ENCODE measurements at places on chromosomes 4 and X.

- DNase-seq = no peak
These were observed 362.2 kb upstream of the SPANXN4 start for GRCh38 chrX:142663330-142664095.

DNA sequence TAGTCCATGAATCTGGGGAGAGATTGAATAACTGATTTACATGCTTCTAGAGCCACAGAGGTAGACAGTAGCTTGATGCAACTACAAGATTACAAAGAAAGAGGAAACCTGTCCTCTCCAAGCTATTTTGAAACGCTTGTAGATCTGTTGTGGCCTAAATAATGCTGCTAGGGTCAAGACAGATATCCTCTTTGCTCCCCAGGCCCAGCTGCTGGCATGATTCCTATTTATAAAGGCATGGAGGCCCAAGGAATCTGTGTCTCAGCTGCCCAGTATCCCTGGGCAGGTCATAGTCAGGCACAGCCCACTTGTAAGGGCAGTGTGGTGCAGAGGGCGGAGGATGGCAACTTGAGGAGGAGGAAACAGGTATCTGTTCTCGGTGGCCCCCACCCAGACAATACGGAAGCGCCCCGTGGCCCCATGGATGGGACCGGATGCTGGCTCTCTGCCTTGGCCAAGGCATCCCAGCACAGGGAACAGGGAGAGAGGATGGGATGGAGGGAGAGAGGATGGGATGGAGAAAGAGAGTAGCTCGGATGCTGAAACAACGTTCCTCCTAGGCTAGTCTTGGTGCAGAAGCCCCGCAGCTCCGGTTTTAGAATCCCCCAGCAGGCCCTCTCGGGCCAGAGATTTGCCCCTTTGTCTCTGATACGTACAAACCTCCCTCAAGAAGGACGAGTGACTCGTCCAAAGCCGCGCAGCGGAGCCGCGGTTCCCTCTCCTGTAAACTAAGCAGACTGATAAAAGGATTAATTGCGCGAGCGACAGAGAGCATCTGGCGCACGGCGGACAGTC, 767 bp upstream of the SMIM20 start:
- DNase-seq = peak; percentile 2

DNA sequence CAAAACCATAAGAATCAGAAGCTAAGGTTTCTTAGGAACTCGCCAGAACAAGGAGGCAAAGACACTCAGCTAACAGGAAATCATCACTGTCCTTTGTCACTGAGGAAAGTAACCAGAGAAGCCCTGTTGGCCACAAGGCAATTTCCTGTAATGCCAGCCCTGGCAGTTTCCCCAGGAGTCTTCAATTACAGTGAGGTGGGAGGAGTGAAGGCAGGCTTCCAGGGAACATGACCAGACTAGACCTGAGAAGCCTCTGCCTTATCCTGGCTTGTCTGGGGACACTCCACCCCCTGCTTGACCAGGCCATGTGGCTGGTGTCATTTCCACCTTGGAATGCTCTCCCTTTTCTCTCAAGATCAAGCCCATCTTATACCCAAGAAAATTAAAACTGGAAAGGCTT, 125.3 kb downstream of the COL4A6 start:
- no peak for DNase-seq

GRCh38 chr4:23733476-23733875, 156.4 kb downstream of the PPARGC1A start:
- DNase-seq = no peak

DNA sequence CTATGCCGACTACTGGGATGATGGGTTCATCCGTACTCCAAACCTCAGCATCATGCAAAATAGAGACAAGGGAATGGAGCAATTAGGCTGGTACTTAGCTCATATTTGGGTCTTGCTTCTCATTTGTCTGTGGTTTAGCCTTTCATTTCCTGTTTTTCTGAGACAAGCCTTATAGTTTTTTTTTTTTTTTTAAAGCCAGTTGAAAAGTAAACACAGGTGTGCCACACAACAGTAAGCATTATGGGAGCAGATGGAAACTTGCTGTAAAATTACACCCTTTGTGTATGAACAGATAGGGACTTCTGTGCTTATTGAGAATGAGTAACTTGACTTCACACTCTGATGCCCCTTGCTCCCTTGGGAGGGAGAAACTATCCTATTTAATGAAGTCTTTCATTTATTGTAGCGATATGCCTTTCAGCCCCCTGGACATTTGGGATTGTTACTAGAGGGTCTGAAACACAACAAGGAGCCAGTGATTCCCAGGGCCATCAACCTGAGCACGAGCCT, 13.7 kb downstream of the RASSF6 start:
- DNase-seq = no peak

DNA sequence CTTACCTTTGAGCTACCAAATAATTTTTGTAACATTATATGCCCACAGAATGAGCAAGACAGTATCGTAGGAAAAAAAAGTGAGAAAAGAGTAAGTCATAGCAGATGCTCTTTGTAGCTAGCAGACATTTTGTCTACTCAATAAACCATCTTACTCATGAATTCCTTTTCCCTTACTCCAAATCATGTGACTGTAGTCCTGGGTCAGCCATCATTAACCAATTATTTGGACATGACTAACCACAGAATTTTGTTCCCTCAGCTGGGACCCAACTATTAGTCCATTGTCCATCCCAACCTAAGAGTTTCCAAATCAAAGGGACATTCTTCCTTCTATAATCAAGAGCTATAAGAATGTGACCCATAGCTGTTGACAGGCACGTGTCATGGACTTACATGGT, 11.4 kb downstream of the UBE2D3 start:
- no peak for DNase-seq

DNA sequence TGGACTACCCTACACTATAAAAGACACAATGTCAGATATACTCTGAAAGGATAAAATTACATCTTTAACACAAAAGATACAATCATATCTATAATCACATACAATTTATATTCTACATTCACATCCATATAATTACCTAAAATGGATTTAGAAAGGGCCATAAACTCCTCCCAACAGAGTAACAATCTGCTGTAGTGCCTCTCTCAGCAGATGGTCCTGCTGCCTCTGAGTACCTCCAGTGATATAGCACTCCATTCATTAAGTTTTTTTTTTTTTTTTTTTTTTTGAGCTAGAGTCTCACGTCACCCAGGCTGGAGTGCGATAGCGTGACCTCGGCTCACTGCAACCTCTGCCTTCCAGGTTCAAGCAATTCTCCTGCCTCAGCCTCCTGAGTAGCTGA, 7.4 kb downstream of the ANKRD37 start:
- no peak for DNase-seq

DNA sequence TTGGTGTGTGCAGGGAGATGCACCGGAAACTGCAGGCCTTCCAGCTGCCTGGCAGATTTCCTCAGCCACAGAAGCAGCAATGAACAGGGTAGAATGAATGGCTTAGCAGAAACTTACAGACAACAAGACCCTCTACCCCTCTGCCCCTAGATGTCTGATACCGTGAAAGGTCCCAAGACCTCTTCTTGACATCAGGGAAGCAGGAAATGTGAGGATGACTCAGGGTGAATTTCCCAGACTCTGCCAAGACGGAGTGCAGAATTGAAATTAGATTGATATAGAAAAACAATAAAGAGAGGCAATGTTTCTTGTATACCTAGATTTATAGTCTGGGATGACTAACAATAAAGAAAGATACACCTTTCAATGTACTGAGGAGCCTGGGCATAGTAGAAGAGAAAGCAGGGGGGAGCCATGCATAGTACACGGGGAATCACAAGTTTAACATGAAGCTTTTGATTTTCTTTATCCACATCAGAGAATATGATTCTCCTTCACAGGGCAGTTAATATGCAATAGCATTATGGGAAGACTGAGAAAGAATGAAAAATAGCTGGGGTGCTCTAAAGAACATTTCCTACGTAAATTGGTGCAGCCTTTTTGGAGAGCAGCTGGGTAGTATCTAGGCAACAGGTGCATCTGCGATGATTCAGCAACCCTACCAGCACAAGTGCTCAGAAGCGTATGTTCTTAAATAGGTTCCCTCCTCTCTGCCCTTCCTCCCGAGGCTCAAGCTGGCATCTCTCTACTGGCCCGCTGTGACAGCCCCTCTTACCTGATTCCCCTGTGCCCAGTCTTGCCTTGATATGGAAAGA, 18.3 kb upstream of the CXCR3 start:
- no peak for DNase-seq

DNA sequence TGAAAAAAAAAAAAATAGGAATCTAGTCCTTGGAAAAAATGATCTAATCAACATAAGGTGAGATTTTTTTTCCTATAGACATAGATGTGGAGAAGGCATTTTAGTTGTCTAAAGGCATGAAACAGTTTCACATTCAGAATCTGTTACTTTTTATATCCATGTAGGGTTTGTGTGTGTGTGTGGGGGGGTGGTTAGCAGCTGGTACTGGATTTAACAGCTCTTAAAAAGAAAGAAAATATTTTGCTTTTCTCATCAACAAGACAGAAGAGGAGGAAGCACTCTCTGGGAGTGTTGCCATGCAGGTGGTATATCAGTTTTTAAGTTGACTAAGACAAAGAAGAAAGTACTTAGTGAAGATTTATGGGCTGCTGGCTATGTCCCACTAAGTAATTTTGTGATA, 122.3 kb downstream of the VCX3B start:
- no peak for DNase-seq

GRCh38 chr4:183989461-183989860, 84.4 kb downstream of the STOX2 start:
- no peak for DNase-seq

GRCh38 chrX:101564651-101565050, 14.3 kb downstream of the ARMCX1 start:
- DNase-seq = no peak

DNA sequence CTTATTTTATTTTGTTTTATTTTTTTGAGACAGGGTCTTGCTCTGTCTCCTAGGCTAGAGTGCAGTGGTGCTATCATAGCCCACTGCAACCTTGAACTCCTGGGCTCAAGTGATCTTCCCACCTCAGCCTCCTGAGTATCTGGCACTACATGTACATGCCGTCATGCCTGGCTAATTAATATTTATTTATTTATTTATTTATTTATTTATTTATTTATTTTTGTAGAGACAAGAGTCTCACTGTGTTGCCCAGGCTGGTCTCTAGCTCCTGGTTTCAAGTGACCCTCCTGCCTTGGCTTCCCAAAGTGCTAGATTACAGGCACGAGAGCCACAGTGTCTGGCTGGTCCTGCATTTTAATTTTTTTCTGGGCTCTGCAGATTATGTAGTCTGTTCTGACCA, 84.9 kb upstream of the BCOR start:
- no peak for DNase-seq

- DNase-seq = no peak
These were observed 895.5 kb upstream of the EPHA5 start for GRCh38 chr4:66565801-66566200.

DNA sequence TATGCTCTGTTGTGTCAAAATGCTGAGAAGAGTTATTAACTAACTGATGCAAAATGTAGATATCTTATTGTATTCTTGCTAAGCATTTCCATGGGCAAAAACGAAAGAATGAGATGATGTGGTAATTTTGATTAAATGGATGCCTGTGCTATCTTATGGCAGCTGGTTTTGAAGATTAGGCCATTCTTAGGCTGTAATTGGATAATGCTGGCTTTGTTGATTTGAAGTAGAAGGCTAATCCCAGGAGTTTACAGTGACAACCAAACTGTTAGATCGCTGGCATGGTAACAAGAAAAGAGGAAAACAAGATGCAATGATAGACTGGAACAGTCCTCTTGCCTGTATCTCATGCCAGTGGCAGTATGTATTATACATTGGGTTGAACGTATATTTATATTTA, 74.1 kb upstream of the WDR44 start:
- no peak for DNase-seq

DNA sequence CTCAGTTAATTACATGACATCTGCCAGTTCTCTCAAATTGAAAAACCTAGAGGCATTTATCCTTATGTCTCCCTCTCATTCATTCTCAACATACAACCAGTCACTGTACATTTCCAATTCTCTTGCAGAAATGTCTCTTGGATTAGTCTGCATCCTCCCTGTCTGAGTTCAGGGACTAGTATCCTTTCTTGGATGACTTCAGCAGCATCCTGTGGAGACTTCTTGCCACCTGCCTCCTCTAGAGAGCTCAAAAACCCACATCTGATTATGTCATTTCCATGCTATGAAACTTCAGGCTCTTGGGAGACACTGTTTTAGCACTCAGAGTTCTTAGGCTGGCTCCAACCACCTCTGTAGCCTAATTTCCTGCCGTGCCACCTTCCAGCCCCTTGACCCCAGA, 515.1 kb upstream of the DIPK2B start:
- no peak for DNase-seq

DNA sequence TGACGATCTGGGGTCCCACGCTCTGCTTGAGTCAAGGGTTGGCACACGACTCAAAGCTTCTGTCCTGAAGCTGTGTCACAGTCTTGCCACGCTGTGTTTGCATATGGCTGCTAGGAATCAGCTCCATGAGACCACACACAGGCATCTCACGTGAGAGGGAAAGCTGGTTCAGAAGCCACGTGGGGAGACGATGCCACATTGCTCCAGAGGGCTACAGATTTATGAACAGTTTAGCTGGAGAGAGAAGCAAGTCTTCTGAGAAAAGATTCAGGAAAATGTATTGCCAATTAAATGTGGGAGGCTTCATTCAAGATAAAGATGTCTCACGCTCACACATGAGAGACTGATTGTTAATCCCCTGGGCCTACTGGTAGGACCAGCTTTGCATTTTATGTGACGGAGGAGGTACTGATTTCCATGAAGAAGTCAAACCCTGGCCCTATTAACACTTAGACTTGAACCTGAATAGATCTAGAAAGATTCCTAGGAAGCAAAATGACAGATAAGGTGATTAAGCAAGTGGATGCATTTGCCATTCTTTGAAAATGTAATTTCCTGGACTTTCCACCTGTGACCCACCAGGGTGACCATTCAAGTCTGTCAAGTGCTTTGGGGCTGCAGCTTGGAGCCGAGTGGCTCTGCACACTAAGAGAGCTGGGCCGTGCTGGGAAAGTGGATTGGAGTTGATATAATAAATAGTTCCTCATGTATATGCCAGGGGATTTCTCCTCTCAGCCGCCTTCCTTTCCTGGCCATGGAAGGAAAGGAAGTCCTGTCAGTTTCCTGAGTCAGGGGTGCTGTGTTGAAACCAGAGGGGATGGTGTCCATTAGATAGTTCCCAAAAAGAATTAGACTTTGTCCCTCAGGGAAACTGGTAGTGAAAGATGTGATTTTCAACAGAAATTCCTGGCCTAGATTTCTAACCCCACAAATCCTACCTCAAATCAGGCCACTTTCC, 29.0 kb downstream of the ENPP6 start:
- no peak for DNase-seq

DNA sequence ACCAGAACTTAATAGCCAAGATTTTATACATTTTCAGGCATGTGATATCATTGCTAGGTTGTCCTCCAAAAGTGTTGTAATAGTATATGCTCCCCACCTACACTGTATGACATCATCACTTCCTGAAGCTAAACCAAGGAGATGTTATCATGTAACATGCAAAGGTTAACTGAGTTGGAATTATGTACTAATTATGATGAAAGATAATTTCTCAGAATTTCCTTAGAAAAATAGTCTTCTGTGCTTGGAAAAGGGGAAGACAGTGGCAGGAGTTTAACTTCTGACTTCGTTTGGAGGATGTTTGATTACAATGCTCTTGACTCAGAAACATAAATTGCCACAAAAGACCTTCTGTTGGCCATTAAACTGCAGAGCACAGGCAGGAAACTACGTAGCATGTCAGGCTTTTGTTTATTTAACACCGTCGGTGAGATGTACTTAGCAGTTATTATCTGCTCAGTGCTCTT, 83.6 kb upstream of the GUCY1A1 start:
- DNase-seq = no peak

GRCh38 chr4:153649572-153649991, 34.5 kb upstream of the TLR2 start:
- no peak for DNase-seq

Data from stimulated activated CD8-positive, alpha-beta memory T cell treated with anti-CD3 and anti-CD28 coated beads, Interleukin-4, amount 100 ng/mL, for 1 hour (primary cell).